EL (cell line): ENCODE measurements at places on chromosomes 4 and X.

DNA sequence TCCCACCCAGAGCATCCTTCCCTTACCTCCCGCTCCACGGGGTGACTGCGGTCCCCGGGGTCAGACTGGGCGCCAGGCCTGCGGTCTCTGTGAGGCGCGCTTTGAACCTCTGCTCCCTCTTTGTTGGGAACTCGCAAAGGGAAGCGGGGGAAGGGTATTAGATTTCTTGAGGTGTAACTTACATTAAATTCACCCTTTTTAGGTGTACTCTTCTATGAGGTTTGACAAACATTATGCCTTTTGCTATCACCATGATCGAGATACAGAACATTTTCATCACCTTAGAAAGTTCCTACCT lies 569 bp downstream of the DCK start:
- DNase-seq, result no peak

DNA sequence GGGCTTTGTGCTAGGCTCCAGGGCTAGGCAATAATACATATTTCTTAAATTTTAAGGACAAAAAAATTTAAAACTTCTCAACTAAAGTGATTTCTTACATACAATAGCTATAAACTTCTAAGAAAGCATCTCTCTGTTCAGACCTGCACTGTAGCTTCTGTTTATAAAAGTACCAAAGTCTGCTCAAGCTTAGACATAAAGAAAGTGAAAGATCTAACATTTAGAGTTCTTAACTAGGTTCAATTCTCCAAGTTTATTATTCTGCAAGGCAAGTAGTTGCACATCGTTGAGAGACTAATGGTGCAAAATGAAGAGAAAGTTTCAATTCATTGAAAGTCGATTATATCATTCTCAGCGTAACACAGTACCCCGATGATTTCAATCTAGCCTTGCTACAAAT lies 857.4 kb upstream of the HTR2C start:
- DNase-seq, result no peak

DNA sequence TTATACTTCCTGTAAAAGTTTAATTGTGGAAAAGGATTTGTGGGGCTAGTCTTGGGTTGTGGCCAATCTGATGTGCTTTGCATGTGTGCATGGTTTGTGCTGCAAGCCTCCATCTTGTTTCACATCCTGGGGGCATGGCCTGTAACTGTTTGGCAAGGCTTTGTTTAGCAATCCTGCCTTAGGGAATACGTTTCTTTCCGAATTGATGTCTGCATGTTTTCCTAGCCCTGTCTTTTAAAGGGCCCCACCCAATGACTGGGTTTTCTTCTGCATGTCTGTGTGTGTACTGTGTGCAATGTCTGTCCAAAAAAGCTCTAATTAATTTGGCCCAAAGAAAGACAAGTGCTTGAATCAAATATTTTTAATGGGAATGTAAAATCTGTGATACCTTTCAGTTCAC lies 74.6 kb upstream of the MID1IP1 start:
- no peak for DNase-seq

GRCh38 chr4:4724321-4724720 lies 135.1 kb upstream of the MSX1 start:
- no peak for DNase-seq

- no peak for DNase-seq
Measured at GRCh38 chr4:8221476-8221875, 22.4 kb downstream of the SH3TC1 start.

DNA sequence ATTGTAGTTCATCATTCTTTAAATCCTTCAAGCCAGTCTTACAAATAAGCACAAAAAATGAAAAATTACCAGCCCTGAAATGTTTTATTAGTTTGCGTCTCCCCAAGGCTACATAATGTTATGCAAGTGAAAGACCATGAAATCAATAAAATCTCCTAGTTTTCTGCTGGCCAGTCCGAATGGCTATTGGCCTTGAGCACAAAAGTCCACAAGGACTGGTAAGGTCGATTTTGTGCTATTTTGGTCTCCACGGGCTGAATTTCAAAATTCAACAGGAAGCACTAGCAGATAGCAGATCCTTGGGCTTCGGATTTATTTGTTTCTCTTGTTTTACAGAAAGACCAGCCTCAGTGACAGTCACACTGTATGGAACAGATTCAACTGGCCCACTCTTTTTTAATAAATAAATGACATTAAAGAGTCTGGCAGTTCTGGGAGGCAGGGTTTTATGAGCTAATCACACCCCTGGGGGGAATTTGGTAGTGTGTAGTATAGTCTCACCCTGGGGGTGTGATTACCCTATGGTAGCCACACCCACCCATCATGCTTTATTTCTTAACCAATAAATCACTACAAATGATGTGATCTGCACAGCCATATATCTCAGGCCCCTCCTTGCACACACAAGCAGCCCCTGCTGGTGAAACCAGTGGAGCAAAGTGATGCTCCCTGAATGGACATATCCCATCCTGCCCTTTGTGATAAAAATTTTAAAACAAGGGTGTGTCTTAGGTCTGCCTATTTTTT lies 51.1 kb upstream of the TMEM33 start:
- DNase-seq, result no peak

GRCh38 chr4:39631700-39632079 lies 7.0 kb downstream of the SMIM14 start:
- DNase-seq, result no peak

- no peak for DNase-seq
Measured at GRCh38 chr4:82090717-82091116, 283.1 kb downstream of the HNRNPD start.

DNA sequence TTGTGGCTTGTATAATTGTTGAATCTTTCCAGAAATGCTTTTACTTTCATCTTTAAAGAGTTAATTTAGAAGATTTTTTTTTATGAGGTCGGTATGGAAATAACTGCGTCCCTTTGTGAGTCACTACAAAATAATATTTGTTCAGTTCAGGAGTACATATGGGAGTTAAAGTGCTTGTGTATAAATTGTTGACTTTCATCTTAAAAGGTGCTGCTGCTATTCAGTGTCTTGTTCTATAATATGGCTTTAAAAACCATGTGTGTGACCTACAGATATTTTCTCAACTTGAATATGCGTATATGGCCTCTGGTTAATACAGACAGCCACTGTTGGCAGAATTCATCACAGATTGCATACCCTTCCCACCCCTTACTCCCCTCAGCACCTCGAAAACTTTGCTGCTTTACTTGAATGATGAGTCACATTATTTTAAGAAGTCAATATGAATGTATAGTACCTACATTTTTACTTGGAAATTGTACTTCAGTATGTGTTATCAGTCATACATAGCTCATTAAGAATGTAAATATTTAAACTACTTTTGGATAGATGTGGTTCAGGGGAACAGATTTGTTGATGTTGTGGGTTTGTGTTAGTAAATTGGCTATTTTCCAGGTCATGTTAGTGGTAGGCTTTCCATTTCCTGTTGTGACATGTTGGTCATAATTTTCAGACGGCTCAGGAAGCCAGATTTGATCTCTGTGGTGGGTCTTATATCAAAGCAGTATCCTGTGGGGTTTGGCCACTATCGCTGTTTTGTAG lies 1.5 kb downstream of the CLCN3 start:
- DNase-seq, result peak; percentile 65

GRCh38 chrX:649166-649565 lies 18.6 kb downstream of the SHOX start:
- no peak for DNase-seq

DNA sequence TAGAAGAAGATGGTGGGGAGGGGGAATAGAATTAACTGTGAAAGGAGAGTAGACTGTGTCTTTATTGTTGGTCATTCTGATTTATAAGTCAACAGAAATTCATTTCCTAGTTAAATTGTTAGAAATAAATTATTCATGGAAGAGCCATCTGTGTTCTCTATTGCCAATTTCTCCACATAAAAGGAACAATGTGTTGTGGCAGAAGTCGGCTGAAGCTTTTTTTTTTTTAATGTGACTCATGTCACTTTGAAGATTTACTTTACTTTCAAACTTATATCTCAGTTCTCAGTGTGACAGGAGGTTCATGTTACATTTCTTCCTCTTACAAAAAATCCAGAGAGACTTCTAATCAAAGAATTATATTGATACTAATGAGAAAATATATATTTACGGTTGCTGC lies 60.5 kb downstream of the CPE start:
- DNase-seq, result no peak

DNA sequence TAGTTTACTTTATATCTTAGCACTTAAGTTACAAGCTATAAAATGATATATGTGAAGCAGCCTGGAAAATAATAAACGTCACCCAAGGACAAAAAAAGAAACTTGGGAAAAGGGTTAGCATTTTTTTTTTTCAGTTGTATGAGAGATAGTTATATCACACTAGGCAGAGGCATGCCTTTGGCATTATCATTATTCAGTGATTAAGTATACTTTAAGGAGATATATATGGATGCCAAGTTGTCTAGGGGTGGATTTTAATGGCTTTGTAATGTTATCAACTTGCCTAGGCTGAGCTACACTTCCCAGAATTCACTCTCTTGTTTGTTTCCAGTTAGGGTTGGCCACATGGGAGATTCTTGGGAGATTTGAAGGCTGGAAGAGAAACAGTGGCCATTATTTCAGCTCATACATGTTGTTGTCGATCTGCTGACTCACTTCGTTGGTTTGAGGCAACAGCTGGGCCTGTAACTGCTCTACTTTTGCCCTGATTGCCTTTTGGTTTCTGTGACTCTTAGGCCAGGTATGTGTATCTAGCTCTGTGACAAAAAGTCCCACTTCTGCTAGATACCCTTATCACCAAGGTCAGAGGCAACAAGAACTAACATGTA lies 11.5 kb upstream of the SRPX start:
- DNase-seq, result peak; percentile 8

GRCh38 chr4:125021189-125021588 lies 293.6 kb upstream of the FAT4 start:
- no peak for DNase-seq

- no peak for DNase-seq
Measured at GRCh38 chrX:11967986-11968869, 170.0 kb upstream of the FRMPD4 start.

GRCh38 chr4:87330761-87331160 lies 8.1 kb upstream of the HSD17B13 start:
- DNase-seq, result no peak

- no peak for DNase-seq
Measured at GRCh38 chr4:115883231-115883630, 769.8 kb upstream of the NDST4 start.

DNA sequence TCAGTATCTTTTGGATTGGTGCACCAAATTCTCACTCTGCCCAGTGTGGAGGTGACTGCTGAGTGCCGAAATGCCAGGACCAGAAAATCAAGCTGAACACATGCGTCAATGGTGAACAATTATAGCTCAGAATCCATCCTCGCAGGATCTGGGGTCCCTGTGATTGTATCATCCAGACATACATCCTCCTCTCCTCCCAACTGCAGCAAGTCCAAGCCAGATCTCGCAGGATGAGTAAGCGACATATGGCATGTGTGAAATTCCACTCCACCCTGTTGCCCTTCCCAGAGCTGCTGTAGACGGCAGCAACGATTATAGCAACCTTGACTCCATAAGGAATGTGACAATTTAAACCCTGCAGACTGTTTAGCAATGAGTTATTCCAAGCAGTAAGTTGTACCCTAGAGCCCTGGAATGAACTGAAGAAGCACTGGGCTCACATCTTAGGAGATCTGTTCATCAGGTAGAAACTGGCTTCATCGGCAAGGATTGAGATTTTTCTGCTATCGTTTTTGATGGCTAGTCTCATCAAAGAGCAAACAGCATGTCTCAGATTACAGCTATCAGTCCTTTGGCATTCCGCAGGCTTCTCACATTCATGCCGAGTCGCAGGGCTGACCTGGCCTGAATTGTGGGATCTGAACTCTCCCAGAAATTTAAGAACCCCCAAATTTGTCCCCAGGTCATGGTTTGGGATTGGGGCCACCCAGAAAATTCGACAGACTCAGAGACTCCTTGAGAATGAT lies 35.5 kb upstream of the SORBS2 start:
- DNase-seq, result peak; percentile 93

DNA sequence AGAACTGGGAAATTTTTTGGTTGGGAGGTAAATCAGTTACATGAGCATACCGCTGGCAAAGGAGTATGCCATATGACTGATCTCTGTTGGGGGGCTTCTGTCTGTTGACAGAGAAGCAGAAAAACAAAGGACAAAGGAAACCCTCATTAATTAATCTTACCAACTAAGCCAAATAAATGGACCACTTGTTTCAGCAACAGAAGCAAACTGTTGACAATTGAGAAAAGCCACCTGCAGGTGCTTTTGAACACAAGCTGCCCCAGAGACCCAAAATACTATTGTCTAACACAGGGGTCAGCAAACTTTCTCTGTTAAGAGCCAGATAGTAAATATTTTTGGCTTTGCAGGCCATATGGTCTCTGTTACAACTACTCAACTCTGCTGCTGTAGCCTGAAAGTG lies 7.0 kb upstream of the FRYL start:
- DNase-seq, result no peak

- no peak for DNase-seq
Measured at GRCh38 chrX:69357317-69357716, 146.8 kb upstream of the NALF2 start.

- DNase-seq, result no peak
Measured at GRCh38 chrX:18537524-18537923, 112.1 kb downstream of the CDKL5 start.

- peak; percentile 1 for DNase-seq
Measured at GRCh38 chrX:97984641-97985040, 1100.9 kb downstream of the RPA4 start.

- DNase-seq, result no peak
Measured at GRCh38 chrX:133590703-133591505, 175.6 kb upstream of the GPC4 start.

DNA sequence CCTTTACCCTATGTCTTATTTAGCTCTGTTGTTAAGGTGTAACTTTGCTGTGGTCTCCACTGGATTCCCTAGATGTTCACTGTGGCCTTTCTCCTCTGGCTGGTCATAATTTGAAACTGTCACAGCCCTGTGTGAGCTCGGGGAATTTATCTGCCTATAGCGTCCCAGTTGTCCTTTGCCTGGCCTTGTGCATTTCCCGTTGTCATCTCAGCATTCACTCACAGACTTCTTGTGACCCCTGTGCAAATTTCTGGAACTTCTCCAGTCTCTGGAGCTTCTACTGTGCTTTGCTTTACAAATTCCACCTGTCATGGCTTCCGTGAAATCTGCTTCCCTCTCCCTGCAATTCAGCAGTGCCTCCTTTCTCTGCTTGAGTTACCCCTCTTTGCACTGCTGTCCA lies 106.7 kb downstream of the WWC2 start:
- no peak for DNase-seq

- no peak for DNase-seq
Measured at GRCh38 chrX:26026179-26026578, 112.0 kb upstream of the MAGEB18 start.

- DNase-seq, result no peak
Measured at GRCh38 chr4:156497486-156497885, 474.1 kb downstream of the PDGFC start.

- DNase-seq, result peak; percentile 85
Measured at GRCh38 chr4:77818073-77818601, 1.0 kb downstream of the CNOT6L start.

DNA sequence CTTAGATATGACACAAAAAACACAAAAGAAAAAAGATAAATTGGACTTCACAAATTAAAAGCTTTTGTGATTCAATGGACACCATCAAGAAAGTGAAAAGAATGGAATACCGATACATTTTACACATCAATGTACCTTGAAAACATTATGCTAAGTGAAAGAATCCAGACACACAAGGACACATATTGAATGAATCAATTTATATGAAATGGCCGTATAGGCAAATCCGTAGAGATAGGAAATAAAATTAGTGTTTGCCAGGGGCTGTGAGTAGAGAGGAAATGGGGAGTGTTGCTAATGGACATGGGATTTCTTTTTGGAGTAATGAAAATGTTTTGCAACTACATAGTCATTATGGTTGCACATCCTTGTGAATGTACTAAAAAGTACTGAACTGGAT lies 3.1 kb downstream of the PGAM4 start:
- DNase-seq, result no peak
